Neuronal stem cell (in vitro differentiated cells): ENCODE measurements at places on chromosomes 5 and 9.

DNA sequence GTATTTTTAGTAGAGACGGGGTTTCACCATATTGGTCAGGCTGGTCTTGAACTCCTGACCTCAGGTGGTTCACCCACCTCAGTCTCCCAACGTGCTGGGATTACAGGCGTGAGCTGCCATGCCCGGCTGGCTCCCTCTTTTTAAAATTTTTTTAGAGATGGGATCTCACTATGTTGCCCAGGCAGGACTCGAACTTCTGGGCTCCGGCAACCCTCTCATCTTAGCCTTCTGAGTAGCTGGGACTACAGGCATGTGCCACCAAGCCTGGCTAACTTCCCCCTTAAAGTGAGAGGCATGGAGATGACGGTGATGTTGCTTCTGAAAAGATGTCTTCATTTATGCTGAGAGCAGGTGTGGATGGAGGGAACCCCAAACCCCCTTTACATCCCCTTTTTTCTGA lies 43.7 kb upstream of the PWWP2A start:
- DNase-seq, result no peak

GRCh38 chr5:32233696-32234447 lies 59.8 kb upstream of the GOLPH3 start:
- DNase-seq, result no peak

DNA sequence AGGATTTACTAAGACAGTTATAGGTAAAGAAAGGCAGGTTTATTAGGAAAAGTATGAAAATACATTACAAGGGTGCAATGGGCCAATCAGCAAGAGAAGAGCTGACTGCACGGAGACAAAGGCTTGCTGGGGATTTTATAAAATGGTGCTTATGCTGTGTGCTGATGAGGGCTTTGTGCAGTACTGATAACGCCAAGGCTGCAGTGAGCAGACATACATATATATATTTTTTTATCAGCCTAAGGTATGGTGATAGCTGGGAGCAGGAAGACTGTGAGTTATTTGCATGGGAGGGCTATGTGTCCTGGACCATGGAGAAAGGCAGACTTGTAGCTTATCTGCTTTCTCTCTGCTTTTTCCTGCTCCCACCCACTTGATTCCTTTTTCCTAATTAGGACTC lies 208.1 kb upstream of the ACTBL2 start:
- no peak for DNase-seq

DNA sequence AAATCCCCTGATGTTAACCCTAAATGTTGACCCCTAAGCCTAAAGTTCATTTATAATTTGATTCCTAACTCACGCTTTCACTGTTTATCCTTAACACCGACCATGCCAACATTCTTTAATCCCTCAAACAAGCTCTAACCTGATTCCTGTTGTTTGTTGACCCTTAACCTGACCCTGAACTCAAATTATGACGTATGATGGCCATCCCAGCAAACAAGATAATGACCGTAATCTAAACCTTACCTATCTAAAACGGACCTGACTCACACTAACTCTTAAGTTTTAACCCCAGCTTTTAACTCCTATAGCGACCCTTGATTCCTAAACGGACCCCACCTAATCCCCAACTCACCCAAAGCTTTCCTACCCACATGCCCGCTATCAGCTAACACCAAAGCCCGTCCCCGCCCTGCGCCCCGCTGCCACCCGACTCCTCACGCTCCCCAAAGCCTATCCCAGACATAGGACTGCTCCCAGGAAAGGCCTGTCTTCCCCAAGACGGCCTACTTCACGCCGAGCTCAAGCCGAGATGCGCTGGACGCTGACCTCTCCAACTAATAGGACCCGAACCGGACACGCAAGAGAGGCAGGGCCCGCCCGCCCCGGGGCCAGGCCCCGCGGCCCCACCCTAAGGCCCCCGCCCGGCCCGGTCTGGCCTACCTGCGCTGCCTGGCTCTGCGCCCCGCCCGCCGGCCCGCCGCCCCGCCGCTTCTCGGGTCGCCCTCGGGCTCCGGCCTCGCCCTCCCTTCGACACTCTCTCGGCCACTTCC lies 395 bp downstream of the TLN1 start:
- peak; percentile 24 for DNase-seq

GRCh38 chr5:96936431-96937320 lies 796 bp downstream of the LNPEP start:
- DNase-seq, result peak; percentile 23

DNA sequence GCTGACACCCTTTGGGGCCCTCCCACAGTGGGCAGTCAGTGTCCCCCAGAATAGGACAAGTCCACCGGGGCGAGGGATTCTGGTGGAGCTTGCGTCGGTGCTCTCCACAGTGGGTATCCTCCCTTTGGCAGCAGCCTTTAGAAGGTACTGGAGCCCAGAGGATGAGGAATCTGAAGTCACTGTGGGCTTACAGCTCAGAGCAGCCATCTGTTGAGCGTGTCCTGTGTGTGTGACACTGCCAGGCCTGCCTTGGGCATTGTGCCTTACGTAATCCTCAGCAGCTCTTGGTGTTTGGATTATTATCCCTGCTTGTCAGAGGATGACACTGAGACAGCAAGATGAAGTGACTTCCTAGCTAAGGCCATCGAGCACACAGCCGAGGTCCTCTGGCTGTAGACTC lies 12.6 kb downstream of the URM1 start:
- DNase-seq, result no peak

GRCh38 chr5:56951946-56952691 lies at the start of gene MIER3:
Gene MIER3 (minus strand): TSS chr5:56952123. CDS start chr5:56952102, 21 bp downstream.
- peak; percentile 79 for DNase-seq

GRCh38 chr5:160272264-160272663 lies 40.1 kb downstream of the CCNJL start:
- DNase-seq, result no peak

DNA sequence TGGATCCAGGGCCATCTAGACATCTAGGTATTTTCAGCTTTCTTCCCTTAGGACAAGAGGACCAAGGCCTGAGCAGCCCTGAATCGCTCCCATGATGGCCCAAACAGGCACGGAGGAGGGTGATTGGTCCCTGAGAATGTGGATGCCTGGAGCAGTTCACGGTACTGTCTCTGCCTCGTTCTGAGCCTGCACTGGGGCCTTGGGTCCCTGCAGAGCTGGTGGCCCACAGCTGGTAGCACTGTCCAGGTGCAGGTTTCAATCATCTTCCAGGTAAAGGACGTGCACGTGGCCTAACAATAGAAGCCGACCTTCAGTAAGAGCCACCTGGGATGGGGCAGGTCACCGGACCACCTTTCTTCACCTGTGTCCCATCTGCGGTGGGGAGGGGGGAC lies 19.4 kb upstream of the FCN1 start:
- DNase-seq, result no peak

DNA sequence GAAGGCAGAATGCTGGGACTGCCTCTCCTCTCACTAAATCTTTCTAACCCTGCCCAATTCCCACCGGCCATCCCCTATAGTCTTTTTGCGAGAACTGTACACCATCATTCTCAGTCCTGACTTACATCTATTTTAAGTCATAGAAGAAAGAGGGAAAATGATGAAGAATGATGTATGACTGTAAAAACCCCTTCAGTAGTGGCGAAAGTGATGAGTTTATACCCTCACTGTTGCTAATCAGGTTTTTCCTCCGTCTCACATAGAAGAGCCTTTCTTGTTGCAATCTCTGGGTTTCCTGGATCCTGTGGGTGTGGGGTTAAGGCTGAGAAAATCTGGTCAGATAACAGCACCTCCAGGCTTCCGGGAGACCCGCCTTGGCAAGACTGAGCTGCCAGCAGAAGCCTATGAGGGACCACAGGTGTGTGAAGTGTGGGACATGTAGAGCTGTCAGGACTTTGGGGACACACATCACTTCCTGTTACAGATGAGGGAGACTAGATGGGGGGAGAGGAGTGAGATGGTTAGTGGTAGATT lies 147.1 kb upstream of the SLC12A2 start:
- no peak for DNase-seq

DNA sequence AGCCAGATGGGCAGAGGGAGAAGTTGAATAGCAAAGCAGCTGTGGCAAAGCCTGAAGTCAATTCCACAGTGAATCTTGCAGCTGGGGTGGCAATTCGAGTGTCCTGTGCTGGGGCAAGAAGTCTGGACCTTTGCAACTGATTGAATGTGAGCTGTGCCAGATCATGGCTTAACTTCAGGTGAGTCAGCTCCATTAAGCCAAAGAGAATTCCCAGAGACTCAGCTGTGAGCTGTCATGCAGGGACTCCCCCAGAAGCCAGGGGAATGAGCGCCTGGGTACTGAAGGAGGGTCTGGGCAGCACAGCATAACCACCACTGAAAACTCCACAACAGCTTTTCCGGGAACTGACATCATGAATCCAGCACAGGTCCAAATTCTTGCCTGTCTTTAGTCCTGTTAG lies 153.5 kb upstream of the TRPC7 start:
- DNase-seq, result no peak

- DNase-seq, result no peak
Measured at GRCh38 chr9:15295761-15296405, 11.1 kb downstream of the TTC39B start.

DNA sequence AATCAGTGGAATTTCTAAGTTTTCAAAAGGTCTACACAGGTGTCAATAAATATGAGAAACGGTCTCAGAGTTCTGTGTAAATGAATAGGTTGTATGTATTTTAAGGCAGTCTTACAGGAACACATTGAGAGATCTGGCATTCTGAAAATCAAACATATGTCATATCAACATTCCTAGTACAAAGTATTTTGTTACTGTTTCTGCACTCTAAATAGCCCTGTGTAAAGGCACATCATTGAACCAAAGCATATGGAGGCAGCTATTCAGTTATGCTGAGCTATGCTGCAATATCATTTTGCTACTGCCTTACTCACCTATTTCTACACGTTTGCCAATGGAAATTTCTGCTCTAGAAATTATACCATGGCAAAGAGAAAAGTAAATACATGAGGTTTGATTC lies 379.1 kb downstream of the KIAA0825 start:
- no peak for DNase-seq

DNA sequence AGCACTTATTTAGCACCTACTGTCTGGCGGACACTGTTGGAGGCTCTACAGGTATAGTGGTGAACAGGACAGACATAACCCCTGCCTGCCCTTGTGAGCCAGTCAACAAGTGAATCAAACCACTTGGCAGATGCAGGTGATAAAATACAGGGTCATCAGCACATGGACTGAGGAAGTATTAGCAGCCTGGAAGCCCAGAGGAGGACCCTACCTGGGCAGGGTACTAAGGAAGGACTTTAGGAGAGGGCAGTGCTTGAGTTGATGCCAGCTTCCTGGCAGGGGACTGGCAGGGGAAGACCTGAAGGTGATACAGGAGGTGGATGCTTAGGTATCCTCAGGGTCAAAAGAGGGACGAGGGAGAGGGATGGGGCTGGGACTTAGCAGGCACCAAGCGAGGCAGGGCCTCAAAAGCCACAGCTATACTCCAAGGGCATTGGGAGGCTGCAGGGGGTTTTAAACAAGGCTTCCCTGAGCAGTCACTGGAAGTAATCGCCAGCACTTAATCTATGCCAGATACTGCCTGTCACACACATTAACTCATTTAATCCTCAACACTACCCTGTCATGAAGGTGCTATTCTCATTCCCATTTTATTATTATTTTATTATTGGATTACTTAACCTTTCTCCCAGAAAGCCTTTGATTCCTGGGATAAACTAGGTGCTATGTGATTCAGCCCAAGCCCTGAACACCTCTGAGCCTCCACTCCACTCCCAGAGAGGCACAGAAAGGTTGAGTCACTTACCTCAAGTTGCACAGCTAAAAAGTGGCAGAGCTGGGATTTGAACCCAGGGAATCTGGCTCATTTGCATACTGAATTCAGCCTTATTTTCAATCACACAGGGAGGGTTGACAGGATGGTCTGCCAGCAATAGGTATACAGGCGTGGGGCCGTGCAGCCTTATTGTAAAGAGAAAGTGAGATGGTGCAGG lies 63.8 kb upstream of the ORM1 start:
- DNase-seq, result no peak

GRCh38 chr9:92894711-92895362 lies 17.0 kb upstream of the ZNF484 start:
- no peak for DNase-seq

- DNase-seq, result no peak
Measured at GRCh38 chr9:37370968-37371563, 51.4 kb upstream of the GRHPR start.

DNA sequence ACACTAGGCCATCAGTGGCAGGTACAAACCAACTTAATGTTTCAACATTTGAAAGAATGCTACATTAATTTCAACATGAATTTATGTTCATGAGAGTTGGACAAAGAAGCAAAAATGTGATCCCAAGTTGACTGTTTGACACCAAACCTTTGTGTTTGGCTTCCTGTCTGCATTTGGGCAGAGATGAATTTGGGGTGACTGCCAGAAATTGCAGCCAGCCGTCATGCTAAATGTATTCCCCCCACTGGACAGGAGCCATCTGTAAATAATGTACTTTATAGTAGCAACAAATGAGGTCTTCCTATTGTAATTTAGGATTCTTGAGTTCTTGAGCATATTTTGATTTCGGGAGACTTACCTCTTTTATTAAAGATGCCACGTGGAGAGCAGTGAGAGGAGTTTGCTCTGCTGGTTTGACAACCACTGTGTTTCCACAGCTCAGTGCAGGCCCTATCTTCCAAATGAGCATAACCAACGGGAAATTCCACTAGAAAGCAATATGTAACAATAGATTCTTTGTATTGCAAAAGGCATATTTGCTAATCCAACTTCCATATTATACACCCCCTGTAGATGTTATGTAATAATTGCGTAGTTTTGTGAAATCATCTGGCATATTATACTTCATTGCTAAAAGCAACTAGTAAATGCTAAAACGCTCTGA lies 27.6 kb downstream of the ALDH1A1 start:
- DNase-seq, result no peak

- no peak for DNase-seq
Measured at GRCh38 chr9:3292311-3292710, 233.5 kb downstream of the RFX3 start.

DNA sequence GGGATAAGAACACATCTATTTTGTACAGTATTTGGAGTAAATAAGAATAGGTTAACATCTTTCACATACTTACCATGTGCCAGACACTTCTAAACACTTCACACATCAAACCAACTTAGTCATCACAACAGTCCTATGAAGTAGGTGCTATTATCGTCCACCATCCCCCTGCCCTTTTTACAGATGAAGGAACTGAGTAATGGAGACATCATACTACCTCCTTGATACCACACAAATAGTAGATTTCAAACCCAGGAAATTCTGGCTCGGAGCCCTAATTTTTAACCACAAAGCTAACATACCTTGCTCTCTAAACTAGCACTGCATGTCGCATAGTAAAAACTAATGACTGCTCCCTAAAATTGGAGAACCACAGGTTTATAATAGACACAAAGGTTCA lies 4.2 kb upstream of the ZNF366 start:
- DNase-seq, result no peak

- no peak for DNase-seq
Measured at GRCh38 chr5:120442694-120443093, 21.4 kb upstream of the PRR16 start.

- DNase-seq, result no peak
Measured at GRCh38 chr9:94922098-94922607, 195.7 kb downstream of the AOPEP start.

DNA sequence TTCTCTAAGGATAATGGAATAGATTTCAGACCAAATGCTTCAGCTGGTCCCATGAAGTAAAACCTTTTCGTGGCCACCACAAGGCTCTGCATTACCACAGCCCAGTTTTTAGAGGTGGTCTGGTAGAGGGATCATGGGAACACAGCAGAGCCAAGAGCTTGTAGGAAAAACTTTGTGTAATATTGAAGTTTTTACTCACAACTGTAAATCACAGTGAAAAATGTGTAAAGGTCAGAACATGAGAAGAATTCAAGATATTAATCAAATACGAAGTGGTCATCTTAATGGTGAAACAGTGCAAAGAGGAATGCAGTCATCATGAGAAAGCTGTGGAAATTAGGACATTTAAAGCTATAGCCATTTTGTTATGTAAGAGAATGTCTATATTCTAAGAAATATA lies 197.5 kb downstream of the NPR3 start:
- DNase-seq, result no peak
